RPMI7951 (cell line): ENCODE measurements at places on chromosomes 1 and 21.

- DNase-seq: no peak
Measured at GRCh38 chr1:14962407-14962806, 191.1 kb upstream of the TMEM51 start.

- DNase-seq: no peak
Measured at GRCh38 chr21:29654203-29654602, 285.6 kb downstream of the GRIK1 start.

DNA sequence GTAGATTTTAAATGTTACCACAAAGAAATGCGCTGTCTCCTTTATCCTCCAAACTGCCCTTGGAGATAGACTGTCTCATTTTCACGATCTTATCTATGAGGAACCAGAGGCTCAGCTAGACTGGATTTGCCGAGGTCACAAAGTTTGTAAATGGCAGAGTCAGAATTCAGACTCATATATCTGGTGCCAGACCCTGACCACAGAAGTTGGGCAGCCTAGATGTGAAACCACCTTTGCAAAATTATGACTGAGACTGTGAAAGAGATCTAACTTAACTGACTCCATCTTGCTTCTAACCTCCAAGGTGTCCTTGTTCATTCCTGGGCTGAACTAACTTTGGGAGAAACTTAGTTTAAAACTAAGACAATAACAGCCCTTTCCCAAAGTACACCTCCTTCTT, 14.1 kb downstream of the CNR2 start:
- no peak for DNase-seq

DNA sequence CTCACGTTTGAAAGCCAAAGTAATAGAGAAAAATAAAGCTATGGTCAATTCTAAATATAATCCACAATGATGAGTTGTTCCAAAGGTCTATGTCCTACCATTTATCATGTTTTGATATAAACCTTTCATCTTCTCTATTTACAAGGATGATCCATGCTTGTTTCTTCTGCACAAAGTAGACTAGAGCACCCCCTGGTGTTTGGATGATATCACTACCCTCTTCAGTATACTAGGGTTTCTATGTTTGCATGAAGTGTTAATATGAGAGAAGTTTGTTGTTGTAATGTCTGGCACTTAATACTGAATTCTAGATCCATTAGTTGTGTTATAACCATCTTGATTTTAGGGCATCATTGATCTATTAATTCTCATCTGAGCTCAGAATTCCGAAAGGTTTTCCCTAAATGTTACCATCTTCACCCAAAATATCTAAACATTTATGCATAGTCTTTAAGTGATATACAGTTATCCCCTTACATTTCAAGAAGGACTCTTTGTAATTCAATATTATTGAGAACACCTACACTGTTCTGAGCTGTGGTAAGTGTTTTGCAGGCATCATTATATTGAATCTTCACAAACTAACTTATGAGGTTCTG, 21.1 kb downstream of the CLDN8 start:
- peak; percentile 6 for DNase-seq

- DNase-seq: peak; percentile 54
Measured at GRCh38 chr1:19068639-19069276, 112.3 kb upstream of the IFFO2 start.

DNA sequence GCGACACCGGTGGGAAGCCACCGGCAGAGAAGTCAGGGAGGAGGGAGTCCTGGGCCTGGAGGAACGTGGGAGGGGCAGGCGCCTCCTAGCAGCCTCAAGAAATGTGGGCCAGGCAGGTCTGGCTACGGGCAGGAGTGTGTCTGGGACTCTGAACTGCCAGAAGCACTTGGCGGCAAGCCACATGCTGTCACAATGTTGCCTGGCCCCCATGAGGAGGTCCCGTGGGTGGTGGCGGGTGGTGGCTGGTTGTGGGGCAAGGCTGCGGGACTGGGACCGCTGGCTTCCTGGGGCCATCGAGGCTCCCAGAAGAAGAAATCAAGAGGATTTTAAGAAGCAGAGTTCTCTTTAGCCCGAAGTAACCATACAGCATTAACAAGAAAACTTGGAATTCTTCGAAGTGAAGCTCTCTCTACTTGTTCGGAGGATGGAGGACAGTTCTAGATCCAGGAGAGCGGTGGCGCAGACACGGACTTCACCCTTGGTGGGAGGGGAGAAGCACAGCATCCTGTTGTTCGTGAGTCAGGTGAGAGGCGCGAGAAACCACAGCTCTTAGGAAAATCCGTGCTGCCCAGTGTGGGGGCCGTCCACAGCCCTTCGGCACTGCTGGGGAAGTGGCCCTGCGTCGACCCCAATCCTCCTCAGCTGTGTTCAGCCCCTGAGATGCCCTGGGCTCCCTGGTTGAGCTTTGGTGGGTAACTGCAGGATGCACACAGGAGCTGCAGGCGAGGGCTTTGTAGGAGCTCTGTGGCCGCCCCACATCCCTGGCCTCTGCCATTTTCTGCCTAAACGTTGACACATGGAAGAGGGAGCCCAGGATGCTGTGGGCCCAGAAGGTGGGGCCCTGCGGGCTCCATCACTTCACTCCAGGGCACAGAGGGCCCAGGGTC, 12.4 kb downstream of the SKI start:
- no peak for DNase-seq

- no peak for DNase-seq
Measured at GRCh38 chr1:117664314-117664713, 58.5 kb downstream of the TENT5C start.

DNA sequence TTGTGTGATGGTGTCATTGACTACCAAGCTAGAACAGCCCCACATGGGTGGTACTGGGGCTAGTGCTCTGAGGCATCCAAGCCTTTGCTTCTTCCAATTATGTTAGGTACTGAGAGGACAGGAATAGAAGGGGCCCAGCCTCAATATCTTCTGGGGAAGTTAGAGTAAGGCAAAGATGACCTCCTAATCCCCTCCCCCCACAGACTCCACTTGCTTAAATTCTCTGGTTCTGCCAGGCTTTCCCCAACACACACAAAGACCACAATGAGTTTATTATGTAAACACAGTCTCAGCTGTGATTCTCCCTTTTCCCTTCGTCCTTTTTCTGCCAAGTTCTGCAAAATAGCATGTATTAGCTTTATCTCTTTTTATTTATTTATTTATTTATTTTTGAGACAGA, 3.1 kb upstream of the TACSTD2 start:
- DNase-seq: peak; percentile 47

DNA sequence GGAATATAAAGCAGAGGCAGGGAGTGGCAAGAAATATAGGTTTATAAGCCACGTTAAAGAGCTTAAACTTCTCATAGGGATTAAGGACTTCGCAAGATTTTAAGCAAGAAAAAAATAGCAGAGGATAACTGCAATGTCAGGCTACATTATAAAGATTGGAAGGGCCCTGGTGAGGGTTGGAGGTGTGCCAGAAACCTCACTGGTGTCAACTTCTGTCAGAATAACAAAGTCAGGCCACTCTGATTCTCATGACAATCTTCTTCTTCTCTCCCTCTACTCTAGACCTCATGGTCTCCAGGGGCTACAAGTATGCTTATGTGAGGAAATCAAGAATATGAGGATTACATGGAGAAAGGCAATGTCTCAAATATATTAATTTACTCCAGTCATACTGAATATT, 32.6 kb upstream of the FMO2 start:
- DNase-seq: no peak

GRCh38 chr1:103274886-103275285, 166.6 kb upstream of the COL11A1 start:
- DNase-seq: no peak

DNA sequence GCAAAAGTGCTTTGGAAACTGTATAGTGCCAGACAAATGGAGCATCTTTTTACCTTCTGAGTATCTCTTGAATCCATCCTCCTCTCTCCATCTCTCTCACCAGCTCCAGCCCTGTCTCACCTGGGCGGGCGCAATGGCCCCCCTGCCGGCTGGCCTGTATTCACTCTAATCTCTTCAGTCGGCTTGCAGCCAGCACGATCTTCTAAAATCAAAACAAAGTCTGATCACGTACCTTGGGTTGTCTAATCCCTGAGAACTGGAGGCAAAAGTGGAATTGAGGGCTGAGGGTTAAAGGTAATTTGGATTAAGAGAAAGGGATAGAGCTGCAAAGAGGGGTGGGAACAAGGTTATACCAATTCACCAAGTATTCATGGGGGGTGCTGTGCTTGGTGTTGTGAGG, 46.0 kb upstream of the LRRN2 start:
- no peak for DNase-seq

DNA sequence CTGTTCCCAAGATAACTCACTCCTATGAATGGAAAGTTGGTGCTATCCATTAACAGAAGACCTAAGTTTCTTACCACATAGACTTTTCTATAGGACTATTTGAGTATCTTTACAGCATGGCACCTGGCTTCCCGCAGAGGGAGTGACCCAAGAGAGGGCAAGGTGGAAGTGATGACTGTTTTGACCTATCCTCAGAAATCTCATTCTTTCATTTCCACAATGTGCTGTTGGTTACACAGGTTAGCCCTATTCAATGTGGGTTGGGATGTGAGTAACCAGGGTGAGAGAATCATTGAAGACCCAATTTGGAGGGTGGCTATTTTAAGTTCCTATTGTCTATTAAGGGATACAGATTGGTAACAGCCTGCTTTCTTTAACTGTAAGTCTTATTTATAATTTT, 38.3 kb upstream of the NEXN start:
- DNase-seq: no peak

DNA sequence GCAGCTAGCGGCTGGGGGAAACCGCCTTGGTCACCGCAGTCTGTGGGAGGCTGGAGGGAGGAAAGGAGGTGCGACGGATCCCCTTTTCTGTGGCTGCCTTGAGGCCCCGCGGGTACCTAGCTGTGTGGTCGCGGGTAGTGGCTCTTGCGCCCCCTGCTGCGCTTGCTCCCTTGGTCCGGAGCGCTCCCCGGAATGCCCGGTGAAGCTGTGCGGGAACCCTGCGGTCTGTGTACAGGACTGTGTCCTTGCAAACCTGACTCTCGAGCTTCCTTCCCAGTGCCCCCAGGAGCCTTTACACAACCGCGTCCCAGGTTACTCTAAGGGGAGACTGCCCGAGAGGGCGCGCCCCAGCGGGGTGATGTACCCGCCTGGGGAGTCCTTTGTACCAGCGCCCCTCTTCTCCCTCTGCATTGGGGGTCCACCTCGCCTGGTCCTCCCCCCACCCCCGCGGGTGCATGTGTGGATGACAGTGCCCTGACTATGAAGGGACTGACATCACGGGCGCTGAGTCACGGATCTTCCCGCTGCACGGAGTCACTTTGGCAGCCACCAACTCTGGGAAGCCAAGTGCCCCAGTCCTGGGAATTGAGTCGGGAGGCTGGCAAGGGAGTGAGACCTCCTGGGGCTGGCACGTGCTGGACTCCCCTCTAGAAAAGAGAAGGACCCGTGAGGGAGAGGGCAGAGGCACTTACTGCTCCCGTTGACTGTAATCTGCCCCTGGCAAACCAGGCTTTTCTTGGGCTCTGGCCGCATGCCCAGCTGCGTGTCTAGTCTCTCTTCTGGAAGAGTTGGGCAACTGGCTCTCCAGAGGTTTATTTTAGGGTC, 816 bp downstream of the IL6R start:
- peak; percentile 67 for DNase-seq

DNA sequence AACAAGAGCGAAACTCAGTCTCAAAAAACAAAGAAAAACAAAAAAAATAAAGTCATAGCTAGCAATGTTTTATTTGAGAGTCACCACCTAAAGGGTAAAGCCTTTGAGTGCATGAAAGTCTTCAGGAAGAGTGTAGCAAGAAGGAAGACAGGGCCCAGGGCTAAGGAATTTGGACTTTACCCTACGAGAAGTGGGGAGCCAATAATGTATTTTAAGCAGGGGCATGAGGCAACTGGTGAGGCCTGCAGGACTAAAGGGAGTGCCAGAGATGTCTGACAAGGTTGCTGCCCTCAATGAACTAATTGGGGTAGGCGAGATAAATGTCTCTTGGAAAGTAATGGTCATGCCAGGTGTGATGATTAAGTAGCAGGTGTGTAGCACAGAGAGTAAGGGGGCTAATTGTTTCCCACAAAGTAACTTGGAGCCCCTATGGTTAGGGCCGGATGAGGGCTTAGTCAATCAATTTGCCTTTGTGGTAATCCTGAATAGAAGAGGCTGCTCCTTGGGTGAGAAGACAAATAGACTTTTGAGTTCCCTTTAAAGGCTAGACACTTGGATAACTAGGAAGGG, 31.6 kb upstream of the CACNA1E start:
- no peak for DNase-seq

GRCh38 chr1:70778056-70778762, 269.4 kb downstream of the PTGER3 start:
- no peak for DNase-seq

- peak; percentile 14 for DNase-seq
Measured at GRCh38 chr1:168794057-168794456, 65.1 kb upstream of the DPT start.

DNA sequence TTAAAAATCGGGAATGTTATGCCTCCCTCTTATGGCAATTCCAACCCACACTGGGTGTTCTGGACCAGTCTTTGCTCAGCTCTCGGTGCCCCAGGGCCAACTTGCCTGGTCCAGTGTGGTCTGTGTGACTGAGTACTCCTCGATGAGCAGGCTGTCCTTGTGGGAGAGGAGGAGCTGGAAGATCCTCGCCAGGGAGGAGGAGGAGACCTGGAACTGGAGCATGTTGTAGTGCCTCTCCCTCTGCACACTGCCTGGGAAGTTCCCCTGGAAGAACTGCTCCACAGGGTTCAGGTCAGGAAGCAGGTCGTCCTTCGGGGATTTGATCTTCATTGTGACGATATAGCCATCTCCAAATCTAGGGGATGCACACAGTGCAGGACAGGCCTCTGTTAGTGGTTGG, 88.5 kb upstream of the GCLM start:
- peak; percentile 63 for DNase-seq

DNA sequence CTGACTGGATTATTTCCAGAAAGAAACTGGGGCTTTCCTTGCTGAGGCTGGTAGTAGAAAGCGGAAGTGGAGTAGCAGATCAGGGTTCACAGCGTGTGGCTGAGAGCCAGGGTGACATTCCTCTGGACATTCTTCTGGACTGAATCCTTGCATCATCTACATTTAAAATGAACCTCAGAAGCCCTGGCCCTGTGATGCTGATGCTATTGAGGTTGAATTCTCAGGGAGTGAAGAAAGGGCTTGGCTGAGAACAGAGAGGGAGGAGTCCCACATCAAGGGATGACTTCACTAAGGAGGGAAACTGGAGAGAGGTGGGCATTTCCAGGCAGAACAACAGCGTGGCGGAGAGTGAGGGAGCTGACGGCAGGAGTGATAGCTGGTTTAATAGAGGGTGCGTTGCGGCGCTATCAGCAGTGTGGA, 102.3 kb upstream of the LMO4 start:
- DNase-seq: peak; percentile 99
